ENCODE measurements at places on chromosomes 7 and 10. TPM values are rescaled to one million over a fixed set of nuclear protein-coding genes. Genes with fewer than 3 reads are reported as not detected.

GRCh38 chr10:4721999-4722753 is 103.8 kb upstream of the AKR1E2 start:
- no peak for DNase-seq

The PIK3CG gene
- total RNA-seq: 4.9 TPM

DNA sequence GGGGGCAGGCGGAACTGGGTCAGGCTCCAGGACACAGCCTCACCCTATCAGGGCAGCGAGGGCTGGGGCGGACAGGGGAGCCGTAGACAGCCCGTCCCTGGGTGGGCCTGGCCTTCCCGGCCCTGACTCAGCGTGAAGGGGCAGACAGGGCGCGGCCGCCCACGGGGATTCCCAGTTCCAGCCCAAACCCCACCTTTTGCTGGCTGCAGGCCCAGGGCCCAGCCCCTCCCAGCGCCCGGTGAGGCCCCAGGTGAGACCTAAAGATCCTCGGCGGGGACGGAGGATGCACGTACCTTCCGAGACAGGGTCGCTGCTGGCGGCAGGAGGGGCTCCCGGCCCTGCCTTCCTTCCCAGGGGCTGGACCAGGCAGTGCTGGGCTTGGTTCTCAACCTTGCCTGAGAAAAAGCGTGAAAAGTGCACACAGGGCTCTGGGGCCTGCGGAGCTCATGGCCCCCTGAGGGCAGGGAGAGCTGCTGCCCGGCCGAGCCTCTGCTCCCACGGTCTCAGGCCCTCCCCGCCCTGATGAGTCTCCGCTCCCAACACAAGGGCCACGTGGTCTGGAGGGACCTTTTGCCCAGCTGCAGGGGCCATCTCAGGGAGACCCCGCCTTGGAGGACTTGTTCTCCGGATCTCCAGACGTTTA is 43.9 kb upstream of the DNAJB6 start:
- no peak for DNase-seq

- no peak for DNase-seq
These were observed 1.1 kb downstream of the JMJD1C start for GRCh38 chr10:63464402-63465292.

DNA sequence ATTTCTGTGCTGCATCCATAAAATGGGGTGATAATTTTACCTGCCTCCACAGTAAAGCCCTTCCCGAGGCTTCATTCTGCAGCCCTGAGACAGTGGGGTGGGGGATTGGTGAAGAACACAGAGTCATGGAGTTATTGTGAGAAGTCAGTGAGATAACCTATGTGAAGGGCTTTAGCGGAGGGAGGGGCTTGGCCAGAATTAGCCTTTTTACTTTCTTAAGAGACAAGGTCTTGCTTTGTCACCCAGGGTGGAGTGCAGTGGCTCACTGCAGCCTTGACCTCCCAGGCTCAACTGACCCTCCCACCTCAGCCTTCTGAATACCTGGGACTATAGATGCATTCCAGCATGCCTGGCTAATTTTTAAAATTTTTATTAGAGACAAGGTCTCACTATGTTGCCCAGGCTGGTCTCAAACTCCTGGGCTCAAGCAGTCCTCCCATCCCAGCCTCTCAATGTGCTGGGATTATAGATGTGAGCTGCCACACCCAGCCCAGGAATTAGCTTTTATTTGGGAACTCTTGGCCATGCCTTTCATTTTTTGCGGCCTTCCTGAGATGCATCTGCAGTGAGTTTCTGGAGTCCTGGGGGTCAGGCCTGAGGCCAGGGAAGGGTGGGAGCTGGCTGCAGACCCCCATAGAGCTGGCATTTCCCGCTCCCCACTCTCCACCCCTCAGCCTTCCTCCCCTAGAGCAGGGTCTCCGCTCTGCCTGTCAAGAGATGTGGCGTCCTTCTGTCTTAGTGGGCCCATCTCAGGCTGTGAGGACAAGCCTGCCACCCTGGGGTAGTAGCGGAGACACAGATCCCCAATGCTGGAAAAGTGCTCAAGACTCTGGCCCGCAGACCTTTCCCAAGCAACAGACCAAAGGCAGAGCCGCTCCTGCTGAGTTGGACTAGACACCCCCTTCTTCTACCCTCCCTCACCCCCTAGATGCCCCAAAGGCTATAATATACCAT is 77.0 kb downstream of the ZMIZ1 start:
- DNase-seq: no peak

- DNase-seq: no peak
These were observed 100.5 kb downstream of the CREB5 start for GRCh38 chr7:28512668-28513440.

DNA sequence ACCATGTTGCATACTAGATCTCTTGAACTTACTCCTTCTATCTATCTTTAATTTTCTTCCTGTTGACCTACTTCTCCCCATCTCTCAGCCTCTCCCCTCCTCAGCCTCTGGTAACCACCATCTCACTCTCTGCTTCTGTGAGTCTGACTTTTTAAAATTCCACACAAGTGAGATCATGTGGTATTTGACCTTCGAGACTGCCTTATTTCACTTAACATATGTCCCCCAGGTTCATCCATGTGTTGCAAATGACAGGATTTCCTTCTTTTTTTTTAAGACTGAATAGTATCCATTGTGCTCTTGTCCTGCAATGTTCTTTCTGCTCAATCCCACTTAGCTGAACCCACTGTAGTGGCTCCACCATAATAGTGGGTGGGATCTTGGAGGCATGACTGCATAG is 51.4 kb upstream of the DNAJC1 start:
- peak; percentile 28 for DNase-seq
